Stimulated activated CD4-positive, alpha-beta T cell treated with anti-CD3 and anti-CD28 coated beads, Interleukin-12 subunit alpha, Interleukin-12 subunit beta, amount 100 ng/mL, for 48 hours (primary cell): ENCODE measurements at places on chromosomes 2 and 18.
A peak's percentile ranks its signal among the peaks of the same experiment; 100 is the strongest.

GRCh38 chr18:58552057-58552461 is 76.8 kb downstream of the ALPK2 start:
- no peak for DNase-seq

GRCh38 chr2:196234672-196235071 is 63.3 kb upstream of the STK17B start:
- DNase-seq: peak; percentile 53

GRCh38 chr2:186572705-186573104 is 17.2 kb upstream of the ITGAV start:
- no peak for DNase-seq

DNA sequence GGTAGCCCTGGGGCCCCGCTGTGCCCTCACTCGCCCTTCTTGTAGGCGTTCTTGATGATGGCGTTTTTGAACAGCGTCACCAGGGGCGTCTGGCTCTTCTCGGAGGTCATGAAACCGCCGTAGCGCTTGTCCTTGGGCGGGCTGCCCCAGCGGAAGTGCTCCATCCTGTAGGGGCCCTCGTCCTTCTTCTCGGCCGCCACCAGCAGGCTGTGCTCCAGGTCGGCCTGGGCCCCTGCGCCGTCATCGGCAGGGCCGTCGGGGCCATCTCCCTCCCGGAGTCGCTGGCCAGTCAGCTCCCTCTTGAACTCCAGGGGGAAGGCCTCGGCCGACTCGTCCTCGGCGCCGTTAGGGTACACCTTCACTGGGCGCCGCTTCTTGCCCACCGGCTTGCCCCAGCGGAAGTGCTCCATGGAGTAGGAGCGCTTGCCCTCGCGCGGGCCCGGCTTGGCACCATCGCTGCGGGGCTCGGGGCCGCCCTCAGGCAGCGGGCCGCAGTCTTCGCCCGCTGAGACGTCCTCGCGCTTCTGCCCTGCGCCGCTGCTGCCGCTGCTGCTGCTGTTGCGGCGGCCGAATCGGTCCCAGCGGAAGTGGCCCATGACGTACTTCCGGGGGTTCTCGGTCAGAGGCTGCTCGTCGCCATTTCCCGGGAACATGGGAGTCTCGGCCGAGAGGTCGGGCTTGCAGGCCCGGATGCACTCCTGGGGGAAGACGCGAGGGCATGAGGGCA is 7.2 kb downstream of the POMC start:
- DNase-seq: peak; percentile 53

DNA sequence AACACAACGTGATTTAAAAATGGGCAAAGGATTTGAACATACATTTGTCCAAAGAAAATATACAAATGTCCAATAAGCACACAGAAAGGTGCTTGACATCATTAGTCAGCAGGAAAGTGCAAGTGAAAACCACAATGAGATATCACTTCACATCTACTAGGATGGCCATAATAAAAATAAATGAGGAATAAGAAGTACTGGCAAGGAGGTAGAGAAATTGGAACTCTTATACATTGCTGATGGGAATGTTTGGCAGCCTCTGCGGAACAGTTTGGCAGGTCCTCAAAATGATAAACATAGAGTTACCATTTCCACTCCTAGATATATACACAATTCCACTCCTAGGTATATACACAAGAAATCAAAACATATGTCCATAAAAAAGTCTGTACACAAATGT is 51.0 kb upstream of the PGAP1 start:
- DNase-seq: no peak

GRCh38 chr2:115314119-115314518 is 871.7 kb downstream of the DPP10 start:
- no peak for DNase-seq

- DNase-seq: no peak
Measured at GRCh38 chr2:44543773-44544725, 182.3 kb downstream of the CAMKMT start.

DNA sequence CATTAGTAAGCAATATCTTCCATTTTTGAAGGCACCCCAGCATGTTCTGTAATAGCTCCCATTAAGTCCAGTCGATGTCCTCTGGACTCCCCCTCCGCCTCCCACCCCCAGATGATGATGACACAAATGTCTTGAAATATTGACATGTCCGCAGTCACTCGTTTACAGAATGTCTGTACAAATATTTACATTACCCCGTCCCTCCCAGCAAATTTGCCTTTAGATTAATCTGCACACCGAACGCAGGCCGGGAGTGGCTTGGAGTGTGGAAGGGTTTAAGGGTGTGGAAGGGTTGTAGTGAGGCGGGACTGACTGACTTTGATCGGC is 853 bp upstream of the OSBPL6 start:
- no peak for DNase-seq

- DNase-seq: no peak
Measured at GRCh38 chr2:179657068-179657595, 204.3 kb downstream of the ZNF385B start.

DNA sequence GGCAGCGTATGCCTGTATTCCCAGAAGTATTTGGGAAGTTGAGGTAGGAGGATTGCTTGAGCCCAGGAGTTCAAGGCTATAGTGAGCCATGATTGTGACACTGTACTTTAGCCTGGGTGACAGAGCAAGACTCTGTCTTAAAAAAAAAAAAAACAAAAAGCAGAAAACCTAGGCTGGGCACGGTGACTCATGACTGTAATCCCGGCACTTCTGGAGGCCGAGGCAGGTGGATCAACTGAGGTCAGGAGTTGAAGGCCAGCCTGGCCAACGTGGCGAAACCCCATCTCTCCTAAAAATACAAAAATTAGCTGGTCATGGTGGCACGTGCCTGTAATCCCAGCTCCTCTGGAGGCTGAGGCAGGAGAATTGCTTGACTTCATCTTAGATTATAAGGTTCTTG is 46.4 kb downstream of the MTA3 start:
- no peak for DNase-seq

GRCh38 chr18:45416168-45416567 is 199.1 kb upstream of the SLC14A2 start:
- DNase-seq: no peak

- no peak for DNase-seq
Measured at GRCh38 chr2:202377207-202377761, 1.2 kb downstream of the BMPR2 start.

GRCh38 chr2:105321875-105322646 is 7.5 kb downstream of the TGFBRAP1 start:
- DNase-seq: no peak

- DNase-seq: no peak
Measured at GRCh38 chr2:8174641-8175257, 507.1 kb upstream of the ID2 start.

GRCh38 chr2:108349571-108349928 is 28.2 kb upstream of the SULT1C4 start:
- no peak for DNase-seq

DNA sequence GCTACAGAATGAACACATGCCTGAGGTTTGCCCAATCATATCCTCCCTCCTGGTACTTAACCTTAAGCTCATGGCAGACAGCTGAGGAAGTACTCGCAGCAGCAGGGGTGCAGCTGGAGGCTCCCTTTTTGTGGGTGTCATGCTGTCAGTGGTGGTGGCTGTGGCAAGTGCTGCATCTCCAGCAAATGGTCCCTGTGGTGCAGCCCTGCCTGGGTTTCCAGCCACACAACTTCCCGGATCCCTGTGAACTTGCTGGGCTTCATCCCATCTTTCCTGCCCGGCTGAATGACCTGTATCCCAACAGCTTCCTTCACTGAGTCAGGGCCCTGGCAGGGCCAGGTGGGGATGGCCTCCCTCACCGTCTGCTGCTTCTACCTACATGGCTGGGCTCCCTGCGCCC is 5.0 kb downstream of the TMEM185B start:
- DNase-seq: no peak

GRCh38 chr2:85920810-85921545 is 32.2 kb upstream of the ST3GAL5 start:
- no peak for DNase-seq

GRCh38 chr2:60759654-60760053 is 3.6 kb downstream of the PAPOLG start:
- DNase-seq: no peak

DNA sequence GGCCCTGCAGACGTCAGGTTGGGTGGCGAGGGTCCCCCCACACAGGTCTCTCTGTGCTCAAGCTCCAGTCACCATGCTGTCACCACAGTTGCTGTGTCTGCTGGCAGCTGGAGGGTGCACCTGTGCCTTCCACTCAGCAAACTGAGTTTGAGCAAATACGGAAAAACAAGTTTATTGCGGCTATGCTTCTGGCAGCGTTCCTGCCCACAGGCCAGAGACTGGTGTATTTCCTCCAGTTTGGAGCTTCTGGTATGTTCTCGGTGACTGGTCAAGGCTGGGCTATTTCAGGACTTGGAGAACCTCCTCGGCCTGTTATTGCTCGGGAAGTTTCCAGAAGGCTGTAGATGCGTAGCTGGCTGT is 132.6 kb downstream of the SEPTIN10 start:
- no peak for DNase-seq

DNA sequence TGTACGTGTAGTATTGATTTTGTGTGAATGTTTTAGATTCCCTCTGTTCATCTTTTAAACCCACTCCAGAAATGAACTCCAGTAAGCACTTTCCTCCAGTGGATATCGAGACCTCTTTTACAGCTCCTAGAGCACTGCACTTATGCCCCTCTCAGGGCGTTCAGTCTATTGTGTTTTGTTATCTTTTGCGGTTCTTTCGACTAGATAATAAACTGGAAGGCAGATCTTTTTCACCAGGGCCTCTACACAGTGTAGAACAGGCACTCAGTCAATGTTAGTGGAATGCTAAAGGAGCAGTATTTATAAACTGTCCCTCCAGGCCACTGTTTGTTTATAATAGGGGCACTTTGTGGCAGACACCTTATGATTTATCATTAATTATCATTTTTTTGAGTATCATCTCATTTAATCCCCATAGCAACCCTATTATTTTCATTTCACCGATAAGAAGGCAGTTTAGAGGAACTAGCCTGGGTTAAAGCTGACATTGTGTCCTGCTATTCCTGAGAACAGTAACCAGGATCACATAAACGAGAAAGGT is 742 bp upstream of the SOS1 start:
- no peak for DNase-seq

GRCh38 chr18:62386601-62387000 is 61.5 kb downstream of the TNFRSF11A start:
- no peak for DNase-seq

- no peak for DNase-seq
Measured at GRCh38 chr2:187782301-187782700, 228.1 kb upstream of the TFPI start.

GRCh38 chr2:37842732-37843440 is 82.2 kb upstream of the RMDN2 start:
- DNase-seq: no peak

DNA sequence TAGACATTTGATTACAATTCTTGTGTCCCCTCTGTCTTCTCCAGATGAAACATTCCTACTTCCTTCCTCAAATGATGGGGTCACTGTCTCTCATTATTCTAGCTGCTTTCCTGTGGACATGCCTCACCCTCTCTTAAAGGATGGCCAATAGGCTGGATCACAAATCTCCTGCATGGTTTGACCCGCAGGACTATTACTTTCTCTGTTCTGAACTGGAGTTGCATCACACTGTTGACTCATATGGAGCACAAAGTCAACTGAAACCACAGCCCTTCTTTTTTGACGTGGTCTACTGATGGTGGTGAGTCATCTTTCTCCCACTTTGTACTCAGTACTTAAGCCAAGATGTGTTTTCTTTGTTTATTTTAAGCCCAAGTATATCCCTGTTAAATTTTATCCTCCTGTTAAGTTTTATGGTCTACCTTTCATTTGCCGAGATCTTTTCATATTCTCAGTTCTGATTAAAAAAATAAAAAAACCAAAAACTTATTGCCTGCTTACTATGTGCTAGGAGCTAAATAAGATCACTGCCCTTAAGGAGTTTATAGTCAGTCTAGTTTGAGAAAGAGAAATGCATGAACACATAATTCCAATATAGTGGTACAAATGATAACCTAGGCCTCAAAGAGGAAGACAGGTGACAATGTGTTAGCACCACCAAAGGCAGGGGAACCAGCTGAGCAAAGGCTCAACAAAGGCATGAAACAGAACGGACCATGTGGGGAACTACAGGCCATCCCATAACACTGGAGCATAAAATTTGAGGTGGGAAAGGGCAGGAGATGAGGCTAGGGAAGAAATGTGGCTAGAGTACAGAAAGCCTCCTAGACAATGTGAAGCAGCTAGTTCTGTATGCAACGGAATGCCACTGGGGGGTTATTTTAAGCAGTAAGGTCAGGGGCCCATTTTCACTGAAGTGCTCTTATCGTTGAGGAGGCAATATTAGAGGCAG is 67.6 kb upstream of the ZFP36L2 start:
- no peak for DNase-seq

GRCh38 chr18:56199580-56200330 is 438.6 kb downstream of the TXNL1 start:
- no peak for DNase-seq

GRCh38 chr2:183383854-183384253 is 259.6 kb downstream of the NUP35 start:
- no peak for DNase-seq

GRCh38 chr18:471716-472115 is 28.8 kb downstream of the COLEC12 start:
- DNase-seq: no peak

DNA sequence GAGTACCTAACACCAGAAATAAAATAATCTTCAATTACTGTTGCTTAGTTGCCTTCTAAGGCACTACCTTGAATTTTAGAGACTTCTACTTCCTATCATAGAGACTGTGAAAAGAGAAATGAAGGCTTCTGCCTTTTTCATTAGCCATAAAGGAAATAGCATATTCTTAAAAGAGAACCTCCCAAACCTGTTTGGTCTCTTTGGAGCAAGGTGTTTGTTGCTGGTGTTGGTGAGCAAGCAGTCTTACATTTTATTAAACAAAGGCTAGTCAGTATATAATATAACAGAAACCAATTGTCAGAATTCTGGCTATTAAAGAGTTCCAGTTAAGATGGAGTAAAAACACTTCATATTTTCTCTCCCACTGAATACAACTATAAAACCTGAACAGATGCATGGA is 116.4 kb downstream of the TAF4B start:
- no peak for DNase-seq

DNA sequence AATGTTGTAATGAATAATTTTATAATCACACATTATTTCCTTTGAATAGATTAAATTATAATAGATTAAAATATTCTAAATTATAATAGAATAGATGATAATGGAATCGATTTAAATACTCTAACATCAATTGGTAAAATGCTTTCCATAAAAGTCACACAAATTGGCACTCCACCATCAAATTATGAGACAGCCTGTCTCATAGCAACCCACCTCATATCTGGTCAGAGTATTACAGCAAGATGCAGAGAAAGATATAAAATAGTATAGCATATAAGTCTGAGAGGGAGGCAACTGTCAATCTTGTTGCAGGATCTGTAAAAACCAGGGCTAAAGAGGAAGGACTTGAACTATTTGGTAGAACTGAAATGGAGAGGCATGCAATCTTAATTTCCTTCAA is 98.4 kb upstream of the NCKAP5 start:
- no peak for DNase-seq

GRCh38 chr2:240134956-240135520 is 1.1 kb downstream of the COPS9 start:
- DNase-seq: no peak
